ENCODE measurements at places on chromosomes 7 and 10.

- no peak for DNase-seq
Measured at GRCh38 chr7:81277691-81278090, 358.8 kb upstream of the SEMA3C start.

- no peak for DNase-seq
Measured at GRCh38 chr7:99679032-99679399, 780 bp downstream of the CYP3A5 start.

- no peak for DNase-seq
Measured at GRCh38 chr7:72268090-72268489, 144.0 kb downstream of the CALN1 start.

- no peak for DNase-seq
Measured at GRCh38 chr7:54785261-54785660, 26.2 kb upstream of the SEC61G start.

DNA sequence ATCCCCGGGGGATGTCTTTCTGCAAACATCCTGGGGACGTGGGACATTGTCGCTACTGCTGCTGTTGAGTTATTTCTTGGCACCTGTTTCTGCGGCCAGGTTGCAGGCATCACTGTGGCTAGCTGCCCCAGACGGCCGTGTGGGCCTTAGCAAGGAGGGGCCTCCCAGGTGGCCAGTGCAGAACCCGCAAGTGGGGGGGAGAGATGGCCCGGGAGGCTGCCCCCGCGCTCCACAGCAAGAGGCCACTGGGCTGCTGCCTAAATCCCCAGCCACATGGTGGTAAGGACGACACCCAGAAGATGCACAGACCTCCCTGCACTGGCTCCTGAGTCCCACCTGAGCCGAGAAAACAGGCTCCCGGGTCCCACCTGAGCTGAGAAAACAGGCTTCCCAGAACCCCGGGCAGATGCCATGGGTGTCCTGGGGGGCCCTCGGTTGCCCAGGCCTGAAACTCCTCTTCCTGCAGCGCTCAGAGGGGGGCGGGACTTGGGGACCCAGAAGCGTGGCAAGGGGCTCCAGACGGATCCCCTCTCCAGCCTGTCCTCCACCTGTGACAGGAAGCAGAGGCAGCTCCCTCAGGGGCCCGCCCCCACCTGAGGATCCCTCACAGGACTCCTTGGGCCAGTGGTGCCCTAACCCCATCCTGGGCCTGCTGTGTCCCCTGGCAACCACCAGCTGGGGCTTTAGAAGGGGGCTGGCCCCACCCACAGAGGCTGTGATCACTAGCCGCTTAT, 952 bp upstream of the MAFK start:
- DNase-seq: no peak

DNA sequence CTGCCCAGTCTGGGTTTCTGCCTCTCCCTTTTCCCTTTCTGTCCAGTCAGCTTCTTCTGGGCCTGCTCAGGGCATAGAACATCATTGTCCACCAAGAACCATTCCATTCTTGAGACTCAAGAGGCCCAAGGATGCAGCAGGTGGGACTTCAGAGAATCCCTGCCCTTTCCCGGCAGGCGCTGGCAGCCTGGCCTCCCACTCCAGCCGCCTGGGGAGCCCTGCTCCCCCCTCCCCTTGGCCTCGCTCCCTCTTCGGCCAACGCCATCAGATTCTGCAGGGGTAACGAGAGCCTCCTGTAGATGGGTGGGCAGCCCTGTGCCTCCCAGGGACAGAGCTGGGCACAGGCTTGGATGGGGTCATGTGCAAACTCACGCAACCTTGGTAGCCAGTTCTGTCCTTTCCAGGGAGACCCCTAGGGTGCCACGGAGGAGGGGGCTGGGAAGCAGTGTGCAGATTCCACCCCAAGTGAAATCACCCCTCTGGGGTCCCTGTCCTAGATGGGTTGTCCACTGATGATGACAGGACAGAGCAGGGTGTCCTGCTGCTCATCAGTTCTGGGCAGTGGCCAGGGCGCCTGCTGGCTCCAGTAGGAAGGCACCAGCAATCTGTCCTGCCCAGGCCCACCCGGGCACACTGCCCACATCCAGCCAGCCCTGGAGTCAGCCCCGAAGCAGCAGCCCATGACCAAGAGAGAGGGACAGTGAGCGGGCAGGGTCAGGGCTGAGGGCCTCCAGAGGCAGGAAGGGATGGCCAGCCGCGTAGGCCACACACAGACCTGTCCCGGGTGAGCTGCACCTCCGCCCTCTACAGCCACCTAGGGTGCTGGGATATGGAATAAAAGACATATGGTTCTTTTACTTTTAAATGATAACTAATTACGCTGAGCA, 47.7 kb downstream of the RASGEF1A start:
- DNase-seq: no peak

DNA sequence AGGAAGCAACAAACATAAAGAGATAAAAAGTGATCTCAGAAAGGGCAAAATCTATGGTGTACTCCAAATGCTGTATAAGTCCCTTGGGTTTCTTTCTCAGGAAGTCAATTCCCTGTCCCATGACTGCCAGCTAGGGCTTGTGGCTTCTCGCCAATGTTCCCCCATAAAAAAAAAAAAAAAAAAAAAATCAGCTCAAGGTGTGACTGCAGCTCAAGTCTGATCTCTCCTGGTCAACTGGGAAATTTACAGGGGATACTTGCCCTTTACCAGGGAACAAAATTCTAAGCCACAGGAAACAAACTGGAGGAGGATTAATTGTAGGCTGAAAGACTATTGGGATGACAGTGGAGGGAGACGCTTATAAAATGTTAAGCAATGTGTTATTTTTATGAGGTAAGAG, 76.0 kb downstream of the PCGF5 start:
- no peak for DNase-seq

GRCh38 chr10:111150691-111151090, 73.9 kb downstream of the ADRA2A start:
- no peak for DNase-seq

GRCh38 chr7:90693939-90694338, 97.8 kb downstream of the CDK14 start:
- no peak for DNase-seq

Data from neural crest cell (in vitro differentiated cells).